ENCODE measurements at places on chromosomes 7 and 10. TPM values are rescaled to one million over a fixed set of nuclear protein-coding genes. Genes with fewer than 3 reads are reported as not detected.

PLCE1 gene
- 6.2 TPM for total RNA-seq

CDNF gene
- 1.8 TPM for total RNA-seq

DNA sequence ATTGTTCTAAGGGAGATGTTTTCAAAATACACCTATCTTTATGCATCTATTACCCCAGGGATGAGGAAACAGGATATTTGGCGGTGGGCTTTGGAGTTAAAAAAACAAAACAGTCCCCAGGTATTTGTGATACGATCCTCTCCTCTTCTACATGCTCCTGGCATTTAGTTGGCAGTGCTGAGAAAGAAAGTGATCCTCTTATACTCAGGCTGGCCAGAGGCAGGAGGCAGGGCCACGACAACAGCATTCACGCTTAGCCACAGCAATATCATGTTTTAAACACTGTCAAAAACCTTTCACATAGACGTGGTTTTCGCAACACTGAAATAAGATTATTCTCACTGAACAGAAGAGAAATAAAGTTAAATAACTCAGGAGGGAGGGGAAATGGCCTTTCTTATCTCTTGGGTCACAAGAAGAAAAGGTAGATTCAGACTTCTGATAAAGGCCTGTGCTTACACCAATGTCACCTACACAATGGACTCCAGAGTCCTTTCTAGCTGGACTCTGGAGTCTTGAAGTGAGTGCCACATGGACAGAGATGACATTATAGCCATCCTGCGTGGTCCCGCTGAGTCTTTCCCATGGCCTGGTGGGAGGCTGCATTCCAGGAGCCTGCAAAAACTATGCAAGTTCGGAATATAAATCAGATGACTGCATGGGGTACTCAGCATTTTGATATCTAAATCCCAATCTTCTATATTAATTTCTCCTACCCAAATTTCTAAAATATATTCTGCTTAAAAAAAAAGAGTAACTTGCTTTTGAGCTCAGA lies 88.7 kb downstream of the PIP4K2A start:
- no peak overlapping the region for H3K4me3 ChIP-seq
- H3K27me3 ChIP-seq, result no peaks in the 10 kb centered on the region
- DNase-seq, result no peak
- peaks cover 50% of the 10 kb centered on the region for H3K4me1 ChIP-seq

DNA sequence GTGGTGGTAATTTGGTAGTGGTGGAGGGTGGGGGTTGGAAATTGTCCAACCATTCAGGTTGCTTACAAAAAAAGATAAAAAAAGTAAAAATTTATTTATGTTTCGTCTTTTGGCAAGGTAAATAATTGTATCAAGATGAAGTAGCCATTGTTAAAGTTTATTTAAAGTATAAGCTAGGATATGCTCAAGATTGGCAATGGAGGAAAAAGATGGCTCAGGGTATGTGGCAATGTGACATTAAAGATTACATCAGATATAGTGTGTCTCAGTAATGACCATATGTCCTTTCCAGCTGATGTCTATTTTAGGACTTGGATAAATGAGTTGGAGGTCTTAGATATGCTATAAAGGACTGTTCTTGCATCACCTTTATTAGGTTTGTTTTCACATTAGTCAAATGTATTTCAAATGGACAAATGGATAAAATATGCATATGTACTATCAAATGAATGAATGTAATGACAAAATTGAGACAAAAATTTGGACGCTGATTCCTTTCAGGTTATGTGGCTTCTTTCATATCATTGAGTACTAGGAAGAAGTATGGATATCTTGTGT lies 60.9 kb downstream of the ST7 start:
- no peaks in the 10 kb centered on the region for H3K36me3 ChIP-seq
- no peaks in the 10 kb centered on the region for H3K27me3 ChIP-seq
- no peak overlapping the region for H3K4me3 ChIP-seq

DNA sequence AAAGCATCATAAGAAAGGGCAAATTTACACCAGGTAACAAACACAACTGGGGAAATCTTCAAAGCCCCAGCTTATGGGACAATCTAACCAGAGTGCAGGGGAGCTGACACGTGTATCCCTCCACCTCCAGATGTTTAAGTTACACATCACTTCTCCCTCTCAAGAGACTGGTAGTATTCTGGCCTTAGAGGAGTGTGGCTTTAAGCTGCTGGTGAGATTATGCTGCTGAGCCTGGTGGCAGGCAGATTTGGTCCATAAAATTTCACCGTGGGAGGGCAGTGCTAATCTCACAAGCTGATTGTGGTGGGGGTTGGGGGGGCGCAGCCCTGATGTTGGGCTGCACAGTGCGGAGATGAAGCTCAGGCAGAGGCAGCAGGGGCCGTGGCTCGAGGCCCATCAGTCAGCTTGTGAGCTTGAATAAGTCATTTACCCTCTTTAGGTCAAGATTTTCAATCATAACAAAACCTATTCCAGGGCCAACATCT lies 431.0 kb upstream of the GALNT17 start:
- no peak overlapping the region for H3K4me3 ChIP-seq
- no peaks in the 10 kb centered on the region for H3K27me3 ChIP-seq
- H3K27ac ChIP-seq, result no peak overlapping the region
- no peak for DNase-seq
- H3K36me3 ChIP-seq, result no peaks in the 10 kb centered on the region

Measured in osteoblast (primary cell).